ENCODE measurements at places on chromosomes 6 and 20.

DNA sequence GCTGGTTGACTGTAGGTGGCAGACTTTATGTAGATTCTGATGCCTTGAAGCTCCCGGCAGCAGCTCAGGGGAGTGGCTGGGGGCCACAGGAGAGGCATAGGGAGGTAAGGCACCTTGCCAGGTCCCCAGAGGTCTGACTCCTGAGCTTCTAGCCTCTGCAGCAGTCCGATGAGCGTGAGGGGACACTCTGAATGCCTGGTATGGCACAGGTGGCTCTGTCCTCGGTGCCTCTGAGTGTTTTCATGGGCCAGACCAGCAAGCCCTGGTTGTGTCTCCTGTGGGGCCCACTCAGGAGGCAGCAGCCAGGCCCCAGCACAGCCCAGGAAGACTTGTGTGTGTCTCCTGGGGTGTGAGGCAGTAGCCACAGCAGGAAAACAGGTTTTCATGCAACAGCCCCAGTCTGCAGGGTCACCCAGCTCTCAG is 39.7 kb upstream of the IRF4 start:
- DNase-seq = no peak

DNA sequence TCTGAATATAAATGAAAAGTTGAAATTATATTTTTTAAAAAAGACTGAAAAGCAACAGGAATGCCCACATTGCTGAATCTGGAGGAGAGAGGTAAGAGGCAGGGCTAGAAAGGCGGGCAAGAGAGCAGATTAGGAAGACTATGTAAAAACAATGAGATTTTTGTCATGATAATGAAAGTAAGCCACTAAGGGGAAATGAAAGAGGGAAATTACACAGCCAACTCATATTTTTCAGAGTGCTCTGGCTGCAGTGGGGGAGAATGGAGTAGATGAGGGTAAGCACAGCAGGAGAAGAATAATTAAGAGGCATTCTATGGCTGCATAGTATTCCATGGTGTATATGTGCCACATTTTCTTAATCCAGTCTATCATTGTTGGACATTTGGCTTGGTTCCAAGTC is 281.9 kb downstream of the PKHD1 start:
- no peak for DNase-seq

- no peak for DNase-seq
These were observed 7.3 kb downstream of the AIG1 start for GRCh38 chr6:143068001-143068400.

DNA sequence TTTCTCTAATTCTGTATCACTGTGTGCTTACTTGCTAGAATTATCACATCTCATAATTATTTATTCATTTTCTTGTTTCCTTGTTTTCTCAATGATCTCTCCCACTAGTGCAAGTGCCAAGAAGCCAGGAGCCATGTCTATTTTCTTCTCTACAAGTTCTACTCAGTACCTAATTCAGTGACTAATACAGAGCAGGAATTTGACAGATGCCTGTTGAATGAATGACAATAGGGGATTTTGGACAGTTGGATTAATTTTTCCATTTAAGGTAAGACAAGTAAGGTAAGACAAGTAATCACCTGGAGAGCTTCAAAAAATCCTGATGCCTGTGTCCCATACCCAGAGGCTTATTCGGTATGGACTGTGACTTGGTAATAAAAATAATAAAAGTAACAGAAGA is 81.0 kb downstream of the EDN1 start:
- no peak for DNase-seq

- no peak for DNase-seq
These were observed 97.9 kb upstream of the SNX9 start for GRCh38 chr6:157724960-157725741.

GRCh38 chr6:140062043-140063020 is 687.9 kb upstream of the CITED2 start:
- DNase-seq = peak; percentile 96

- no peak for DNase-seq
These were observed 23.9 kb downstream of the PAX1 start for GRCh38 chr20:21729316-21729715.

DNA sequence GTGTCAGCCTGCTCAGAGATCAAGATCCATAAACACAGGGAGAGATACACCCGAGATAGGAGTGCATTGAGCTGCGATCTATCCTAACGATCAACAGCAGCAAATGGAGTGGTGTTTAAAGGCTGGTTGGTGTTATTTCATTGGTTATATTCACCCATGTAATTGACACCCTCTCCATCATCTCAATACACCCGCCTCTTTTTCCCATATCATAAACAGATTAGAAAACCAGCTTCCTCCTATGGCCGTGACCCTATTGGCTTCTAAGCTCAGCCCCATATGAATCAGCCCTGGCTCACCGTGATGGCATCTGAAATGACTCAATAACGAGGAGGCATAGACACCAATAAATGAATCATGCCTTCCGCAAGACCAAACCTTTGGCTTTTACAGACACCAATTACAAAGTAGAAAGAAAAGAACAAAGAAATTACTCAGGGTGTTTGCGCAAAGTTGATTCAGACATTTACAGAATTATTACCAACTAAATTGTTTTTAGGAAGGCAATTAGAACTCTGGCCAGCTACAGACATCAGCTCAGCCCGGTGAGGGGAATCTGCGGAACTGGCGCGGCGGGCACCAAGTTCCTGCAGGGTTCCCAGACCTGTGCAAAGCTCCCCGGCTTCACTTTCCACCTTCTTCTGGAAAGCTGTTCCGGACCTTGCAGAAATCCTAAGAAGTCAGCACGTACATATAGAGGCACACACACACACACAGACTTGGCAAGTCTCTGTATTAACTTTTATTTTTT is 11.5 kb downstream of the PMEPA1 start:
- DNase-seq = no peak

DNA sequence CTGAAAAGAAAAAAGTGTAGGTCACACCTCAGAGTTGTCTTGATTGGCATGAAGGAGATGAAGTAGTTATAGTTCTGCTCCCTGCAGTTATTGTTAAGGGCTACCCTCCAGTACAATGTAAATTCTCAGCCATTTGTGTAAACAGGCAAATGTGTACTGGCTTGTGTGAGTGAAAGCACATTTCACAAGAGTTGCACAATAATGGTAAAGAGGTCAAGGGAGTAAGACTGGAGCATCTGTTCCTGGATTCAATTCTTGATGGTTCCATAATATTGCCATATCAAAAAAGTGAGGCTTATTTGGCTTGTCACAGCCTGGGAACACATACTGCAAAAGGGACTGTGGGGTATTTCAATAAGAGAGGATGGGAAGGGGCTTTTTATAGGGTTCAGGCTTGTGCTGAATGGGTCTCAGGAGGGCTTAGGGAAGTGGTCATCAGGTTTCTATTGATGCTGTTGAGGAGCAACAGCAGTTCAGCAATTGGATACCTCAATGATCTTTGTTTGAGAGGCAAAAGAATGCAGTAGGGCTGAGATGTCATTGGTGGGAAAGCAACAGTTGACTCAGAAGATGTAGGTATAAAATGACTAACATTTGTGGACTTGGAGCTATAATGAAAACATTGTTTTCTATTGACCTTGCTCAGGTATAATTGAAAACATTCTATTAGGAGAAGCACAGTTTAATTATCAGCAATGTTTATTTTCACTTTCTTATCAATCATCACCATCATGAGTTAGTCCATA is 402.6 kb downstream of the BCKDHB start:
- no peak for DNase-seq

- DNase-seq = no peak
These were observed at the start of gene STK35 for GRCh38 chr20:2101057-2101864. Gene STK35, plus strand, starts transcription at chr20:2101827. Its CDS starts 55 bp downstream, at chr20:2101882.

GRCh38 chr20:24673678-24674570 is 204.5 kb downstream of the SYNDIG1 start:
- DNase-seq = no peak

- DNase-seq = no peak
These were observed 35.2 kb downstream of the FAM184A start for GRCh38 chr6:119043265-119043664.

- no peak for DNase-seq
These were observed 3.0 kb downstream of the THBD start for GRCh38 chr20:23046431-23046830.

DNA sequence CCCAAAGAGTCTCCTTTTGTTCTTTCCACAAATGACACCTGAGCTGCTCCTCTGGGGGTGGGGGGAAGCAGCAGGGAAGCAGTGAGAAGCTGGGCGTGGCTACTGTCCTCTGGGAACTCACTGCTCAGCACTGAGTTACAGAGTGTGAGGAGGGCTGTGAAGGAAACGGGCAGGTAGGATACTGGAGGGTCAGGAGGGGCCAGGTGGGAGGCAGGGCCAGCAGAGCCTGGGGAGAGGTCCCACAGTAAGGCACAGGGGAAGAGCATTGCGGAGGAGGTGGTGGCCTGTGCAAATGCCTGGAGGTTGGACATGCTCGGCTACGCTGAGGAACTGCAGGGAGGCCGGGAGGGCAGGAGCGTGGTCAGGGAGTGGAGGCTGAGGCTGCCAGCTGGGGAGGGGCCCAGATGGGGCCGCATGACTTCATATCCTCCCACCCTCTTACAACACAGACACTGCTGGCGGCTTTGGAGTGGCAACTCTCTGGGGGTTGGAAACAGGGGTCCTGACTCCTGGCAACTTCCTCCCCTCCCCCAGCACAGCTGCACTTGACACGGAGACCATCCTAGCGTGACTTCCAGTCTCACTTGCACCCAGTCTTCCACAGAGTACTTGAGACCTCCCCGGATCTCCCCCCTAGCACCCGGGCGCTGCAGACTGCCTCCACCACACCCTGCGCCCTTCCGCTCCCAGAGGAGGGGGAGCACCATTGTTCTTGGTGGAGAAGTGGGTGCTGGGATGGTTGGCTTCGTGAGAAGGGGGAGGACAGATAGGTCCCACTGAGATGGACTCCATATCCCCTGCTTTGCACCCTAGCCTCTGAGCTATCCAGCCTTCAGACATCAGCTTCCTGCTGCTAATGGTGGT is 34.2 kb downstream of the RBM38 start:
- DNase-seq = no peak

DNA sequence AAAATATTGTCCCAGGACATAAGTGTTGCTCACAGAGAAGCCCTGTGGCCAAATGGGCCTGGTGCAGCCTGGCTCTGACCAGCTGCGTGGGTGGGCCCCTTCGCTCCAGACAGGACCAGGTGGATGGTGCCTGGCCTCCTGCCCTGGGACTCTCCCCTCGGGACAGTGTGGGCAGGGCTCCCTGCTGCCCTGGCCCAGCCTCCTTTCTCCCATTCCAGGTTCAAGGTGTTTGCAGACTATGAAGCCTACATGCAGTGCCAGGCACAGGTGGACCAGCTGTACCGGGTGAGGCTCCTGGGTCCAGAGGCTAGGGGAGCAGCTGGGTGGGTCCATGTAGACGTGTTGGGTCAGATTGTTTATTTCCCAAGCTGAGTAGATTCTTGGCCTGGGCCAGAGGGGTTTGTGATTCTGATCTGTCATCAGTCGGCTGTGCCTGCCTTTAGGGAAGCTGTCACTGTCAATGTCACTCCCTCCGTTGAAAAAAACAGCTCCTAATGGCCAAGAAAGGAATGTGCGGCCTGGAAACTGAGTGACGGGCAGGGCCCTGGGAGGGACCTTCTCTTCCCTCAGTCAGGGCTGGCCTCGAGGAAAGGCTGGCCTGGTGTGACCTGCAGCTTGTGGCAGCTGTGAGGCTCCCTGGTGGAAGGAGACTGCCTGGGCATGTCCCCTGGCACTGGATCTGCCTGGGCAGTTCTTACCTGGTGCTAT is 47.7 kb downstream of the PYGB start:
- no peak for DNase-seq

- no peak for DNase-seq
These were observed 42.5 kb downstream of the SESN1 start for GRCh38 chr6:109052018-109052651.

- DNase-seq = no peak
These were observed 28.5 kb downstream of the TASP1 start for GRCh38 chr20:13610184-13610583.

DNA sequence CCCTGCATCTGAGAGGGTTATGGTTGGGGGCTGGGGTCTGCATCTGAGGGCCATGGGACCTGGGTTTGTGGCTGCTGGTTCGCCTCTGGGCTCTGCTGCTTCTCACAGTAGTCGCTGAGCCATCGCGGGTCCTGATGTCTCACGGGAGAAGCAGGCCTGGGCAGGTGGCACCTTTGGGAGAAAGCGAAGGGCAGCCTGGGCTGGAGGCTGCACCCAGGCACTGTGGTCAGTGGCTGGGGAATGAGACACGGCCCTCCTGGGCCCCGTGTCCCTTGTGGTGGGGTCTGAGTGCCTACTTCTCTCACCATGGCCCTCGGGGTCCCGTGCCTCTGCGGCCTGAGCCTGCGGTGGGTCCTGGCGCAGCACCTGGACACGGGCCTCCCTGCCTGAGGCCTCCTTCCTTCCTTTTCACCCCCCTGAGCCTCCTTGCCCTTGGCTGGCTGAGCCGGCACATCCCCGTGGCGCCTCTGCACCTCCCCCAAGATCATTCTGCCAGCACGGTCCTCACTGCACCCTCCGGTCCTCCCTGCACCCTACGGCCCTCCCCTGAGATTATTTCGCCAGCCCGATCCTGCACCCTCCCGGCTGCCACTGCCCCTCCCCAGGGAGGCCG is 206.0 kb downstream of the ERMARD start:
- DNase-seq = no peak

GRCh38 chr20:54475334-54476168 is at the start of gene DOK5:
Gene DOK5, plus strand, starts transcription at chr20:54475593. Its CDS starts 354 bp downstream, at chr20:54475947.
- no peak for DNase-seq

Measured in SK-N-MC (cell line).